Smooth muscle cell of the brain vasculature (primary cell): ENCODE measurements at places on chromosomes 4 and X.

GRCh38 chr4:39469429-39470077, 10.7 kb downstream of the LIAS start:
- peak; percentile 71 for DNase-seq

DNA sequence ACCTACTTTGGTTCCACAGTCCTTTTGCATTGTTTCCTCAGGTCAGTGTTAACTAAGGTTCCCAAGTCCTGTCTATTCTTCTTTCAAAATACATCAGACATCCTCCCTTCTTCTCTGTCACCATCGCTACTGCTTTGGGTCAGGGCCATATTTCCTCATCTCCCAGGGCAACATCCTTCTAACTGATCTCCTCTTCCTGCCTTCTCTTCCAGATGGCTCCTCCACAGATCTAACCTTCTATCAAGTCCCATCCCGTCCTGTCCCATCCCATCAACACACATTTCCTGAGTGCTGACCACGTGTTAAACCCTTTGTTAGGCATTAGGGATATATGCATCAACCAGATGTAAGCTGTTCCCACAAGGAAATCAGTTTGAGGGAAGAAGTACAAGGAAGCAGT, 25.9 kb downstream of the PLAC1 start:
- no peak for DNase-seq

DNA sequence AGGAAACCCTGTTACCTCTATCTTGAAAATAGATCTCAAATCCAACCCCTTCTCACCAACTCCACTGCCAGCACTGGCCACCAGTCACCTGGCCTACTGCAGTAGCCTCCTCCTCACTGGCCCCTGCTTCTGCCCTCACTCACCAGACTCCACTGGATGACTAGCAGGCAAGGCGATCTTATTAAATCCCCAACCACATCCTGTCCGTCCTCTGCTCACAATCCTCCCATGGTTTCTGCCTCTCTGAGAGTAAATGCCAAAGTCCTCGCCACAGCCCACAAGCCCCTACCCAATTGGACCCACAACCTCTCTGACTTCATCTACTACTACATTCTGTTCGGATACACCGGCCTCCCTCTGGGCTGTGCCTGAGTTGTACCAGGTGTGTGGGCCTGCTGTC, 5.4 kb upstream of the PIM2 start:
- DNase-seq: no peak

- DNase-seq: no peak
Measured at GRCh38 chr4:108398316-108398715, 222.1 kb upstream of the RPL34 start.

DNA sequence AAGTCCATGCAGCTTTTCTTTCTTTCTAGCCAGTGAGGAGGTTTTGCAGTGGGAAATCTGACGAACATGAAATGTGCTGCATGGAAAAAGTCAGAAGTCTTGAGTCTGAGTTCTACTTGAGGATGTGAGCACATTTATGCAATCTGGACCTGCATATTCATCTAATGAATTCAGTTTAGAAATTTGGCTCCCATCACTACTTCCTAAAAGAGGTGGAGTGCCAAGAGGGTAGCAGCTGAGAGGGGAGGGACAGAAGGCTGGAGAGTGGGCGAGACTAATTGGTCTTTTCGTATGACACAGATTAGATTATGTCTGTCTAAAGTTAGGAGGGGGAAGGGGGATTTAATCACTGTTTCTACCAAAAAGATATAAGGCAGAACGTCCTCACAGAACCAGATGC, 535.9 kb downstream of the IQCM start:
- no peak for DNase-seq

GRCh38 chrX:19107035-19107434, 15.2 kb downstream of the ADGRG2 start:
- DNase-seq: no peak

- no peak for DNase-seq
Measured at GRCh38 chr4:138865765-138866164, 149.8 kb upstream of the NOCT start.
